ENCODE measurements at places on chromosomes 13 and 19. TPM values are rescaled to one million over a fixed set of nuclear protein-coding genes. Genes with fewer than 3 reads are reported as not detected.
A peak's percentile ranks its signal among the peaks of the same experiment; 100 is the strongest.

GRCh38 chr13:48144413-48145035 lies 49.6 kb upstream of the MED4 start:
- H3K4me3 ChIP-seq = no peak overlapping the region
- no peaks in the 10 kb centered on the region for H3K4me1 ChIP-seq
- no peak overlapping the region for H3K27ac ChIP-seq
- DNase-seq = peak; percentile 80
- no peaks in the 10 kb centered on the region for H3K36me3 ChIP-seq

DNA sequence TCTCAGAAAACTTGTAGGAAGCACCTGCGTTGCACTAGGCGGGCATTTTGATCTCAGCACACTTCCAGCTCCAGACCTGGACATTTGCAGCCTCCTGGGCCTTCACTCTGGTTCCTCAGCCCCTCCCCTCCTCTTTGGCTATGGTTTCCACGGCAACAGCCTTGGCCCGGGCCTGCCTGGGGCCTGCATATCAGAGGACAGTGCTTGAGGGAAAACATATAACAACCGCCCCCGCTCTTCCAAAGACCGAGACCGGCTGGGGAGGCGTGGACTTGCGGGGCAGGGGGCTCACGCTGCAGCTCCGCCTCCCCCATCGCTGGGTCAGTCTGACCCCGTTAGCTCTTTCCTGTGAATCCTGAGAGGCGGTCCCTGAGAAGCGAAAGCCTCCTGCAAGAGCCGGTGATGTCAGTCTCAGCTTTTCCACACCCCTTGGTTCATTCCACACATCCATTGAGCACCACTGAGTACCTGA lies 125.7 kb upstream of the PEG3 start:
- H3K4me1 ChIP-seq = peaks cover 23% of the 10 kb centered on the region
- H3K4me3 ChIP-seq = peak overlapping the region; percentile 40
- peak overlapping the region; percentile 14 for H3K27ac ChIP-seq
- no peaks in the 10 kb centered on the region for H3K36me3 ChIP-seq
- H3K27me3 ChIP-seq = no peaks in the 10 kb centered on the region

- H3K27ac ChIP-seq = peak overlapping the region; percentile 11
- H3K4me1 ChIP-seq = no peaks in the 10 kb centered on the region
These were observed 185.9 kb downstream of the LHFPL6 start for GRCh38 chr13:39417131-39417530.

- no peak overlapping the region for H3K27ac ChIP-seq
- H3K36me3 ChIP-seq = no peaks in the 10 kb centered on the region
- no peak overlapping the region for H3K4me3 ChIP-seq
- no peaks in the 10 kb centered on the region for H3K4me1 ChIP-seq
- peaks cover 8% of the 10 kb centered on the region for H3K27me3 ChIP-seq
- no peak for DNase-seq
These were observed 8.9 kb upstream of the FAM124A start for GRCh38 chr13:51213173-51213728.

- peak overlapping the region; percentile 44 for H3K27ac ChIP-seq
- DNase-seq = peak; percentile 63
- H3K36me3 ChIP-seq = no peaks in the 10 kb centered on the region
- no peaks in the 10 kb centered on the region for H3K27me3 ChIP-seq
- no peak overlapping the region for H3K4me3 ChIP-seq
These were observed 32.6 kb upstream of the GATAD2A start for GRCh38 chr19:19372656-19373416.

DNA sequence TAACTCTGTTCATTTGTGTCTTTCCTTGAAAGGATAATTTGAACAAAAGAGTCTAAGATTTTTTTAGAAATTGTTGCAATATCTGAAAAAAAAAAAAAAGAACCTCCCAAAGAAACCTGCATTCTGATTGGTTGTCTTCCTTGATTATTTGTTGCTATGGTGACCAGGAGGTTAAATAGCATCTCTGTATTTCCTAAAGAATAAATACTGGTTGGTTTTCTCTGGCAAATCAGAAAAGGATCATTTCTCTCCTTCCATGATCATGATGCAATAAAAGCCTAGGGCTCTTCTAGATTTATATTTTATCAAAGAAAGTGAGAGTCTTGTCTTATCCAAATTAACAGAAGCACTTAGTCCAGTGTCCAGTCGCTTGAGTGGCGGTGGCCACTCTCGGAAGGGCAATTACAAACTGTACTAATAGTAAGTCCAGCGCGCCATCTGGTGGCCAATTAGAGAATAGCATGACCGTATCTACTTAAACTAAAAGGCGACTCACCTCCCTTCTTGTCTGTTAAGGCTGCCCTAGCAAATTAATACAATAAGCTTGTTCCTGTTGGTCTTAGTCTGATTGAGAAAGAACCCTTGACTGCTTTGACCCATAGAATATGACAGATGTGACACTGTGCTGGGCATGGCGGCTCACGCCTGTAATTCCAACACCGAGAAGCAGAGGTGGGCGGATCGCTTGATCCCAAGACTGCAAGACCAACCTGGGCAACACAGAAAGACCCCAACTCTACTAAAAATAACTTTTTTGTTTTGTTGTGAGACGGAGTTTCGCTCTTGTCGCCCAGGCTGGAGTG lies 47.0 kb upstream of the PNMA8B start:
- H3K27me3 ChIP-seq = no peaks in the 10 kb centered on the region
- DNase-seq = peak; percentile 91
- H3K27ac ChIP-seq = no peak overlapping the region
- H3K4me3 ChIP-seq = no peak overlapping the region

GRCh38 chr13:81987677-81988357 lies 1646.9 kb upstream of the SPRY2 start:
- DNase-seq = no peak
- H3K36me3 ChIP-seq = no peaks in the 10 kb centered on the region
- H3K4me1 ChIP-seq = no peaks in the 10 kb centered on the region

DNA sequence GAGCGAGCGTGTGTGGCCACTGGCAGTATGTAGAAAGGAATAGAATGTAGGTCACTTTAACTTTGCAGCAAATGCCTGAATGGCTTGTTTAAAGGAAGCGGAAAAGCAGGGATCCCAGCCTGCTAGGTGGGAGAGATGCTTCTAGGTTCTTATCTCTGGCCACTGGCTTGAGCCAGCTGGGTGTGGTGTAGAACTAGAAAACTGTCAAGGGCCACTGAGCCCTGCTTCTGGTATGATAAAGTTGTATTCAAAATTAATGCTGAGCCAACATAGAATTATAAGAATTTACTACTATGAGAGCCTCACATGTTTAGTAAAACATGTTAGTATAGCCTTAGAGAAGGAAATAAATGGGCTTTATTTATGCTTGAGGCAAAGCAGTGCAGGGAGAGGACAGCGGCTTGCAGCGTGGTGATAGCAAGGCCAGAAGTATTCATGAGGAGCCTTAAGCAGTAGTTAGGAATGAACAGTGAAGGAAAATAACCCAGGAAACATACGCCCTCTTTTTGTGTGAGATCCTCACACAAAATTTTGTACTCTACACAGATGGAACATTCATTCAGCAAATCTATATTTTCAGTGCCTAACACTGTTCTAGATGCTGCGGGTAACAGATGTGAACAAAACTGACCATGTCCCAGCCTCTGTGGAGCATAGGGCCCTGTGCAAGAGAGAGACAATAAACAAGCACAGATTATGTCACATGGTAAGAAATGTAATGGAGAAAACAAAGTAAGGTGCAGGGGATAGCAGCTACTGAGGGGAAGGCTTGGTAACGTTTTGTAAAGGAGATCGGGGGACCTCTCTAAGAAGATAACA lies 863.2 kb downstream of the DIAPH3 start:
- no peak for DNase-seq
- no peaks in the 10 kb centered on the region for H3K4me1 ChIP-seq
- no peak overlapping the region for H3K27ac ChIP-seq

DNA sequence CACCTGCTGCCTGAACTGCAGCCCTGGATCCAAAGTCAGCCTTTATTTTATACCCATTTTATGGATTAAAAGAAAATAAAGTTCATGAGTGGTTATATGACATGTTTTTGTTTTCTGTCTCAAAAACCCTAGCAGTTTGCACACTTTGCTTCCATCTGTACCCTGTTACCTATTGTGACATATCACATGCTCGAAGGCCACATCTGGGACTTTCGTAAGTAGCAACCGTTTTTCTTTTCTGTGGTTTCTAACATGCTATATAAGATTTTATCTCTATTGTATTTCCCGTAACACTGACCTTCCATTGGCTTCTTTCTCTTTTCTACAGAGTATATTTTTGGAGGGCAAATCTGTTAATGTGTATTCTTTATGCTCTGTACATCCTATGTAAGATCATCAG lies 1007.2 kb downstream of the PCDH9 start:
- no peaks in the 10 kb centered on the region for H3K27me3 ChIP-seq
- no peaks in the 10 kb centered on the region for H3K4me1 ChIP-seq
- no peak overlapping the region for H3K4me3 ChIP-seq
- no peaks in the 10 kb centered on the region for H3K36me3 ChIP-seq

DNA sequence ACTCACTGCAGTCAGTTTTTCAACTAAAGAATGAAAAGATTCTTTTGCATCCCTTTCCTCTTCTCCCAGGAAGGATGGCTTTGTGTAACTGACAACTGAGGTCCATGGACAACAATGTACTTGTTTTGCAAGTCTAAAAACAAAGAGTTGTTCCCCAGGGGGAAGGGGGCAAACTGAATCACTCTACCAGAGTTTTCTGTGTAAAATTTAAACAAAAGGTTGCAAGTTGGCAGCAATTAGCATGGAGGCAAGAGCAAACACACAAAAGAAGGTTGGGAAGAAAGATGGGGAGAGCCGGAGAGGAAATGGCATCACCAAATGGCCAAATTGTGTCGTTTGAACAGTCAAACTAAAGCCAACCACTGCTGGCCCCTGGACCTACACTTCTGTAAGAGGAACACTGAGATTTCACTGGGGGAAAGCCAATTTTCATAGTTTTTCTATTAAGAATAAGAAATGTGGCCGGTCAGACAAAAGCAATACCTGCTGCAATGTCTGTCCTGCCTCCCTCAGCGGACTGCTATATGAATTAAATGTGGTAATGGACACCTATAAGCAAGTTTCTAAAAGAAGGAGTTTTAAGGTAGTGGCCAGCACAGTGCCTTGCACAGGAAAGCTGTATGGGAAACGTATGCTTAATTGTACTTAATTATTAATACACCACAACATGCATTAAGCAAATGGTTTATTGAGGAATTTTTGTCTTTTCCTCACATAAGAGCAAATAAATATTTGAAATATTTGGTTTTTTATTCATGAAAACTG lies 16.1 kb upstream of the SACS start:
- H3K4me3 ChIP-seq = no peak overlapping the region
- H3K27ac ChIP-seq = no peak overlapping the region
- no peaks in the 10 kb centered on the region for H3K27me3 ChIP-seq
- DNase-seq = no peak

- no peaks in the 10 kb centered on the region for H3K4me1 ChIP-seq
- no peak for DNase-seq
- no peak overlapping the region for H3K4me3 ChIP-seq
These were observed 29.0 kb downstream of the ZNF20 start for GRCh38 chr19:12111176-12111575.

- no peak overlapping the region for H3K4me3 ChIP-seq
- DNase-seq = no peak
- H3K27ac ChIP-seq = no peak overlapping the region
These were observed 5.7 kb upstream of the CDKN2D start for GRCh38 chr19:10574462-10574861.

DNA sequence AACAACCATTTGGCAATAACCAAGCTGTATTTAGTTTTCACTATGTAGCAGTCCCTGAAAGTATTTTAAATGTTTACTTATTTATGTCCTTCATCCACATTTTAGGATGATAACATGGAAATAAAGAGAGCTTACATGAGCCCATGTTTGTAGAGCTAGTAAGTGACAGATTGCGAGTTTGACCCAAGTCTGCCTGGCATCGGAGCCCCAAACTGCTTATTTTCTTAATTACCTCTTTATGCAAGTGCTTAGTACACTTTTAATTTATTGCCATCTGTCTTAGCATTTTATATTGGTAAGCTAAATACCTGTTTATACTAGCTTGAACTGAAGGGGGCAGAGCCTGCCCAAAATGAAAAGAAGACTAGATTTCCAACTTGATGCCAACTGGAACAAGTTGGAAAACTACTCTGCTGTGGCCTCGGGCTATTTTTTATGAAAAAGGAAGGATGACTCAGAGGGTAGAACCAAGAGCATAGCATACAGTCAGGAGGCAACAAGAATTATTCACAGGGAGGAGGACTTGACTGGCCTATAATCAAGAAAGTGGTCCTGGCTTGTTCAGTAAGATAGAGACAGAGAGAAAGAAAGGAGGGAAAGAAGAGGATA lies 150.2 kb downstream of the NDFIP2 start:
- no peaks in the 10 kb centered on the region for H3K36me3 ChIP-seq
- no peak overlapping the region for H3K27ac ChIP-seq
- no peaks in the 10 kb centered on the region for H3K4me1 ChIP-seq
- no peaks in the 10 kb centered on the region for H3K27me3 ChIP-seq
- peak; percentile 46 for DNase-seq
- H3K4me3 ChIP-seq = no peak overlapping the region

- no peaks in the 10 kb centered on the region for H3K36me3 ChIP-seq
- peaks cover 10% of the 10 kb centered on the region for H3K27me3 ChIP-seq
- no peak overlapping the region for H3K27ac ChIP-seq
- H3K4me1 ChIP-seq = no peaks in the 10 kb centered on the region
These were observed 1.3 kb upstream of the CEACAM3 start for GRCh38 chr19:41795031-41795461.

DNA sequence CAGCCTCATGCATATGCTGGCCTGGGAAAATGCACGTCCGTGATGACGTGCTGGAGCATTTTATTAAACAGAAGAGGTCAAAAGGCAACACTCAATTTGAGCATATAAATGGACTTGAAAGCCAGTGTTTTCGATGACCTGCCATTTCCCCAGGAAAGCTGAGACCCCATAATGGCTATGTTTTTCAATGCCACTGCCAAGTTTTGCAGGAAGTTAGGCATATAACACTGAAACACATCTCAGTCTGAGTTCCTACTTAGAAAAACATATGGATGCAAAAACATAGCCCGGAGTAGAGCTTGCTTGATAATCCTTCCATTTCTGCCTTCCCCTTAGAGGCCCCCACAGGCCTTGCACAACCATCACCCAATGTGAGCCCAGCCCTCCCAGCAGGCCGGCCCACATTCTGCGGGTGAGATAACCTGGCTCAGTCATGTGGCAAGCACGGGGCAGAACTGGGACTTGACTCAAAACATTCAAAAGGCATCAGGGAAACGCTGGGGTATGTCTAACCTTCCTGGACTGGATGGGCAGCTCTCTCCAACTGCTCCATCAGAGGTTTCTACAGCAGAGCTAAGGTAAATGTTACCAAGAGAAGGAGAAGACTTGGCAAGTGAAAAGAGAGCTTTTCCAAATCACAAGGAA lies 24.9 kb downstream of the EPS15L1 start:
- H3K4me1 ChIP-seq = peaks cover 14% of the 10 kb centered on the region
- no peaks in the 10 kb centered on the region for H3K27me3 ChIP-seq
- H3K36me3 ChIP-seq = no peaks in the 10 kb centered on the region

Gene ZNF578
- total RNA-seq = 0.91 TPM

Gene CRB3
- not detected for total RNA-seq

Gene WDR87
- total RNA-seq = not detected

Gene GSX1
- not detected for total RNA-seq

Gene C1QTNF9B
- not detected for total RNA-seq

Gene NALCN
- total RNA-seq = 1.5 TPM

Gene ZNF333
- 25.0 TPM for total RNA-seq

Gene POSTN
- total RNA-seq = 20.0 TPM

Gene CEACAM21
- 2.9 TPM for total RNA-seq

Gene CYSLTR2
- total RNA-seq = 38.1 TPM

Gene C19orf12
- 41.8 TPM for total RNA-seq

Gene ZNF576
- total RNA-seq = 27.8 TPM

Gene OR4F17
- not detected for total RNA-seq

Gene IFNL1
- total RNA-seq = not detected

Gene AMER2
- not detected for total RNA-seq

Gene HIPK4
- total RNA-seq = 0.30 TPM

Gene ADAMTSL5
- total RNA-seq = 0.74 TPM

Gene RINL
- 5.0 TPM for total RNA-seq

Gene LYPD5
- 1.2 TPM for total RNA-seq

Gene ZNF599
- 7.6 TPM for total RNA-seq
